ENCODE measurements at places on chromosomes 7 and 10. TPM values are rescaled to one million over a fixed set of nuclear protein-coding genes. Genes with fewer than 3 reads are reported as not detected.

DNA sequence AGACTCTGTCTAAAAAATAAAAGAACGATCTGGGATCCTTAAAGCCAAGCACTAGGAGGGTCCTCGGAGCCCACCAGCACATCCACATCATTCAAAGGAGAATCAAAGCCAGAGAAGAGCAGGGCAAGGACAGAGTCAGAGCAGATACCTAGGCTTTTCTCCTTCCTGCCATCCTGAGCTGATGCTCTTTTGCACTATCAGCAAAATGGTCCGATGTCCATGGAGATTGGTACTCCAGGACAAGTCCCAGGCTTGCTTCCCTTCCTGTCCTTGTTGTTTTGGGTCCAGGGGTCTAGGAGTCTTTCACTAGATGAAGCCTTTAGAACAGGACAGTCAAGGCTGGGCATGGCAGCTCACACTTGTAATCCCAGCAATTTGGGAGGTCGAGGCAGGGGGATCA is 58.0 kb upstream of the ELN start:
- DNase-seq = no peak

DNA sequence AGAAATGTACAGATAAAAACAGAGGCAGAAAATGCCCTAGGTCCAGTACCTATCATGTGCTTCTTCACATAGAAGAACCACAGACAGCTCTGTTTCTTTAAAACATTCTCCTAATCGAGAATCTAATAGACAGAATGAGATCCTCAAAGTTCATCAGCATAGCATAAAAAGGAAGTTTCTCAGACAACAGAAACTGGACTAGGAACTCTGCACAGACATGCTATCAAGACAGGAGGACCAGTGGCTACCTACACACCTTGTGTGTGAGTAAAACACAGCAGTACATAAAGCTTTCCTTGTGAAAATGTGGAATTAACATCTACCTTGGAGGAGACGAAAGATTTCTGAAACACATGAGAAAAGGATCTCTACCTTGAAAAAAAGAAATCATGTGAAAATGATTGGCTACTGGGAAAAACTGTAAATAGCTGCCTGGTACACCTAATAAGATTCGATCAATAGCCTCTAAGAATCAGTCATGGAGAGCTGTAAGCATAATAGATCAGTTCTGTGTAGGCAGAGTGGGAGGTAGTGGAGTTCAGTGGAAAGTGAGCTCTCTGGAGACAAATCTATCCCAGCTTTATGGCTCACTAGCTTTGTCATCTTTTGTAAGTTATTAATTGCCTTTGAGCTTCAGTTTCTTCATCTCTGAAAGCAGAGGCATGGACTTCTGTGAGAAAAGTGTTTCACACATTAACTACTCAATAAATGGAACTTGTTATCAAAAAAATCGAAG is 26.7 kb downstream of the ELAPOR2 start:
- no peak for DNase-seq

DNA sequence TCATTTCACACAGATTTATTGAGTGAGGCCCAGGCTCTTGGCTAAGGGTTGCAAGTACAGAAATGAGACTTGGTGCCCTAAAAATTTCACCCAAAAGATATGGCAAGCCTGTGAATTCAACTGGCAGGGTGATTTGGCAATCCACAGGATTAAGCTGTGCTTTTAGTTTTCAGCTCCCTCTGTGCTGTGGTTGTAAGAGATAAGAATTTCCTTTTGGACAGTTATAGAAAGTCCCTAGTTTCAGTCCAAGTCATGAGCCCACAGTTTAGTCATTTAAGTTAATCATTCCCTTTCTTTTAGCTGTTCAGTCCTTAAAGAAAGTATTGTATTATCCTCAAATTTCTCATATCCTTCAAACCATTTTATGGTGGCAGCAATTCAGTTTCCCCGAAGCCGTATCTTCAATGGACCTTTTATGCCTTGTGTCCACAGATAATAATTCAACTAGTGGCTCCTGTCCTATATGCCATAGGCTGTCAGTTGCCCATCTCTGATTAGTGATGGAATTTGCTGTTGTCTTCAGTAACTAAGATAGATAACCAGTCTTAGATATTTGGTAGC is 73.4 kb upstream of the NAMPT start:
- DNase-seq = peak; percentile 41

PAX4 gene
- total RNA-seq = not detected

DNA sequence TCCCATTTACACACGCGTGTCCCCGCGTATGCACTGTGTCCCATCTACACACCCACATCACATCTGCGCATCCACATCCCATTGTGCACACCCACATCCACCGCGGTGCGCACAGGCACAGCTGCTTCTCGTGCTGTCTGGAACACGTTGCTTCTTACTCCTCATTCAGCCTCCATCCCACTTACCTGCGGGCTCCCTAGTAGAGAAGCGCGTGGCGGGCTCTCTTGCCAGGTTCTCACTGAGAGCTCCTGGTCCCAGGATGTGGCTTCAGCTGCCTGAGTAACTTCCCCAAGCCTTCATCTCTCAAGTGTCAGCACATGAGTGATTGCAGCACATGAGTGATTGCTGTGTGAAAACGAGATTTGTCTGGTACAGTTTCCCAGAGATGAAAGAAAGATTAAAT is 117.8 kb downstream of the TRRAP start:
- DNase-seq = no peak

ARHGEF35 gene
- total RNA-seq = not detected

- peak; percentile 44 for DNase-seq
Observed at GRCh38 chr10:33703501-33704213, 369.2 kb upstream of the NRP1 start.

GRCh38 chr7:19094138-19094537 is 23.3 kb downstream of the TWIST1 start:
- DNase-seq = no peak

DNA sequence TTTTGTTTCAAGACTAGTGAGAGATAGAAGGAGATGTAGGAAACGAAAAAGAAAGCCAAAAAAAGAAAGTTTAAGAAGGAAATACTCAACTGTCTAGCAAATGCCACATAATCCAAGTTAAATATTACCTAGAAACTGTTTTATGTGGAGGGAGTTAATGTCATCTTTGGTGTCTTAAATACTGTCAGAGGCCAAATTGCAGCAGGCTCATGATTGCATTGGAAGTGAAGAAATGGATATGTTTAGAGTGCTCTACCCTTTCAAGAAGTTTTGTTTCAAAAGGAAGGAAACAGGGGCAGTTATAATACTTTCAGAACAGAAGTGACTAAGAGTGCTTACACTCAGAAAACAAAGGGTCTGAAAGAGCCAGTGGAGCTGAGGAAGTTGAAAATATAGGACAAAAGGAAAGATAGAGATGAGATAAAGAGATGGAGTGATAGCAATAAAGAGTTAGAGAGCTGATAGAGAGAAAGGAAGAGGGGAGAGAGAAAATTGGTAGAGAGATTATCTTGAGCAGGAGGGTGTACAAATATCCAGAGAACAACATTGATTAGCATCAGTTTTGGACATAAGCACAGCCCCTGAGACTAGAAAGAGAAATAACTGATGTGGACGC is 28.0 kb upstream of the GNAI1 start:
- DNase-seq = no peak

GRCh38 chr7:158110034-158110590 is 477.5 kb downstream of the PTPRN2 start:
- no peak for DNase-seq

DNMBP gene
- 10.9 TPM for total RNA-seq

DNA sequence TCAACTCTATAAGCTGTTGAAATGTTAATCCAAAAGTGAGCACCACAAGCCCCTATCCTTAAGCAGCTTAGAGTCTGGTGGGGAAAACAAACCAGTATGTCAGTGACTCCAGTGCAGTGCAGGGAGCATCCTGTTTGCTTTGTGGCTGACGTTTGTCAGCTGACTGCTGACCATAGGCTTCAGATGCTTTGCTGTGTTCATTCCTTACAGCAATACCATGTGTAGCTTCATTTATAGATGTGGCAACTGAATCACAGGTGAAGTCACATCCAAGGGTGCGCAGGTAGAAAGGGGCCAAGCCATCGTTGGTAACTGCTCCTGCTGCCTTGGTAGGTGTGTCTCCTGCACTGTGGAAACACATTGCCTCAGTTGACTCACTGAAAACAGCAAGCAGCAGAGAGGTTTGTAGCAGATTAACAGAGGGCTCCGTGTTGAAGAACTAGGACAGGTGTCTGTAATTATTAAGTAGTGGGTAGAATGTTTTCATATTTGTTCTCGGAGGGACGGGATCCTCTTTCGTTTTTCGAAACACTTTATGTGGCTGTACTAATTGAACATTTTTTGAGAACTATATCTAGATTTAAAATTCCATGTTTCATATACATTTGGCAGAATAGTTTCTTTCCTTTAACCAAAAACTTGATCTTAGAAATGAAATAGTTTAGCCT is 2.0 kb downstream of the INSIG1 start:
- DNase-seq = no peak

- no peak for DNase-seq
Observed at GRCh38 chr7:69199041-69199440, 399.2 kb upstream of the AUTS2 start.

PNLIPRP3 gene
- not detected for total RNA-seq

All from IMR-90 (cell line).